Left cardiac atrium (tissue), 4 donors: ENCODE measurements at places on chromosomes 16 and 17. TPM values are rescaled to one million over a fixed set of nuclear protein-coding genes. Genes with fewer than 3 reads are reported as not detected.

- DNase-seq: peak; percentile 17
These were observed 914.9 kb downstream of the KCNJ2 start for GRCh38 chr17:71084219-71084618.

GRCh38 chr17:68495081-68495480 lies 17.1 kb upstream of the PRKAR1A start:
- no peak for DNase-seq

DNA sequence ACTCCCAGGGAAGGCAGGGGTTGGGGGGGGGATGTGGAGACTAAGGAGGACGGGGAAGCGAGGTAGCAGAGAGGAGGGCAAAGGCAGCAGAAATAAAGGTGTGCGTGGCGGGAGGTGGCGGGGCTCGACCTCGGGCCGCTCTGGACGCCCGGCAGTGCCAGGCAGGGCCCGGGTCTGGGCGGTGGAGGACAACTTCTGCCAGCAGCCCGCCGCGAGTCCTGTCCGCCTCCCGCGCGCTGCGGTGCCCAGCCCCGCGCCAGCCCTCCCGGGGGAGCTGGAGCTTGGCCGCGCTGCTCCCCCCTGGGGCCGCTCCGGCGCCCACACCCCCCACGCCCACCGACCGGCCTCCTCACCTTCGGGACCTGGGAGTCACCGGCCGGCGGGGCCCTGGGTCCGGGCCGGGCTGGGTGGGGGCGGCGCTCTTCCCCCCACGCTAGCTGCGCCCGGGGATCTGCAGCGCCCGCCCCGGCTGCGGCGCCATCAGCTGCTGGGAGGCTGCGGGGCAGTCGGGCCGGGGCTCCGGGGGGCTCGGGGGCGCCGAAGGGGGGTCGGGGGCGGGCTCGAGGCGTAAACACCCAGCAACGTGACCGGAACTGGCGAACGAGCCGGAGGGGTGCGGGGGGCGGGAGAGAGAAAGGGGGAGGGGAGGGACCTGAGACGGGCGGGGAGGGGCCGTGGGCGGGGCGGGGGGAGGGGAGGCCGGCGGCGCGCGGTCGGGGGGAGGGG lies at the start of gene CCDC92B:
TSS of gene CCDC92B (minus strand) at position 595 of the 726 bp plus-strand sequence. CDS start 14,507 bp downstream, outside the sequence.
- DNase-seq: no peak

GRCh38 chr16:87368029-87368770 lies 15.4 kb downstream of the FBXO31 start:
- DNase-seq: no peak

SPN gene
- total RNA-seq: 3.7 TPM

NPIPB6 gene
- 1.4 TPM for total RNA-seq

PCTP gene
- total RNA-seq: 20.0 TPM
